ENCODE measurements at places on chromosomes 11 and 22.
A peak's percentile ranks its signal among the peaks of the same experiment; 100 is the strongest.

GRCh38 chr22:40329466-40329865 lies 16.8 kb upstream of the ADSL start:
- no peak for DNase-seq

GRCh38 chr22:22746963-22747933 lies 102.8 kb downstream of the GGTLC2 start:
- no peak for DNase-seq

GRCh38 chr11:106047631-106048030 lies 25.6 kb upstream of the MSANTD4 start:
- DNase-seq: no peak

- no peak for DNase-seq
Observed at GRCh38 chr11:61698173-61698948, 18.2 kb downstream of the DAGLA start.

DNA sequence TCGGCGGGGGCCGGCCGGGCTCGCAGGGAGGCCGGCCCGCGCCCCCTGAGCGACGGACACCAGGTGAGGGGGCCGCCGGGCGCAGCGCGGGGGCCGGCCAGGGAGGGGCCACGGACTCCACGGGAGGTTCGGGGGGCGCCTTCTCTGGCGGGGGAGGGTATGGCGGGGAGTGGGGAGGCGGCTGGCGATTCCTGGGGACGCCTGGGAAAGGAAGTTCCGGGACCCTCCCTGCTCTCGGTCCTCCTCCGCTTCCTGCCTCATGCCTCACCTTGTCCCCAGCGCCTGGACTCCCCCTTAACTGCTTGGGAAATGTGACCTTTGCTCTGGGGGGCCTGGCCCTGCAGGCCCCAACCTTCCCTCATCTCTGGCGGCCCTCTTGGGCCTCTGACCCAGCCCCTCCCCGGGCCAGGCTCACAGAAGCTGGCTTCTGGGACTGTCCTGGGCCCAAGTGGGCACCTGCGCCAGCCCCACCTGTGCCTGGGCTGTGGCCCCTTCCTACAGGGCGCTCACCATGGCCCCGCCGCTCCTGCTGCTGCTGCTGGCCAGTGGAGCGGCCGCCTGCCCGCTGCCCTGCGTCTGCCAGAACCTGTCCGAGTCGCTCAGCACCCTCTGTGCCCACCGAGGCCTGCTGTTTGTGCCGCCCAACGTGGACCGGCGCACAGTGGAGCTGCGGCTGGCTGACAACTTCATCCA lies 516 bp downstream of the LRFN4 start:
- DNase-seq: no peak

- DNase-seq: no peak
Observed at GRCh38 chr22:46942799-46943785, 180.6 kb downstream of the TBC1D22A start.

DNA sequence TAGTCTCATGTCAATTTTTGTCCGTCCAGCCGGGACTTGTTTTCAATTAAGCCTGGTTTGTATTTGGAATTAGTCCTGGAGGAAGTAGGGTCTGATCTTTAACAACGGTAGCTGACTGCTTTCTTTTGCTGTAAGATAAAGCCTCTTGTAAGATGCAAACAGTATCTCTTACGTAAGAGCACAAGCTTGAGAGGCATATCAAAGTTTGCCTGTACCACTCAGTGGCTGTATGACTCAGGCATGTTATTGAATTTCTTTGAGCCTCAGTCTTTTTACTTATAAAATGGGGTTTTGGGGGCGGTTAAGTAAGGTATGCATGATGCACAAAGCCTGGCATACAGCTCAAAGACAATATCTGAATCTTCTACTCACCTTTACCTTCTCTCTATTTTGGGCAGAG lies 198.4 kb upstream of the NARS2 start:
- no peak for DNase-seq

DNA sequence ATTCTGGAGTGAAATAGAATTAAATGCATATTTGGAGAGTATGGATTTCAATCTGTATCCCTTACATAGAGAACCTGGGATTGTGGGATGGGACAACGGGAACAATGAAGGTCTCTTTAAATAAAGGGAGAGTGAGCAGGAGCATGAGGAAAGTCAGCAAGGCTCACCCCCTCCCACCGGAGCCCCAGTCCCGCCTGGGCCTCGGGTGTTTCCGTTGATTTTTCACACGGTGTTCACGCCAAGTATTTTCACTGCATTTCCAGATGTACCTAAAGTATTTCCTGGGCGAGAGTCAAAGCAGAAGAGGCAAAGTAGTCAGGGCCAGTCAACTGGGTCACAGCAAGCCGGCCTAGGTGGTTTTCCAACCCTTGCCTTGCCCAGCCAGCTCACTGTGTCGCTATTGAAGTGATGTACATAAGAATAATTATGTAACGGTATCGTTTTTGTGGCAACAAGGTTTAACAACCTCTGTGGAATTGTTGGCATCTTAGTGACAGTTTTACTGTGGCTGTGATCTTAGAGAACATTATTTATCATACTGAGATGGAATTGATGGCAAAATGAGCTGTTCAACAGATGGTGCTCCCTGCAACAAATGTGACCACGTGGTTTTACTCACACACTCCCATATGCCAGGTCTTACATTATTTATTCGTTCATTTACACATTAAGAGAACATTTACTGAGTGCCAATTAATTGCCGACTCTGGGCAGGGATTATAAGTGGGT lies 177.3 kb downstream of the ADAMTS15 start:
- no peak for DNase-seq

DNA sequence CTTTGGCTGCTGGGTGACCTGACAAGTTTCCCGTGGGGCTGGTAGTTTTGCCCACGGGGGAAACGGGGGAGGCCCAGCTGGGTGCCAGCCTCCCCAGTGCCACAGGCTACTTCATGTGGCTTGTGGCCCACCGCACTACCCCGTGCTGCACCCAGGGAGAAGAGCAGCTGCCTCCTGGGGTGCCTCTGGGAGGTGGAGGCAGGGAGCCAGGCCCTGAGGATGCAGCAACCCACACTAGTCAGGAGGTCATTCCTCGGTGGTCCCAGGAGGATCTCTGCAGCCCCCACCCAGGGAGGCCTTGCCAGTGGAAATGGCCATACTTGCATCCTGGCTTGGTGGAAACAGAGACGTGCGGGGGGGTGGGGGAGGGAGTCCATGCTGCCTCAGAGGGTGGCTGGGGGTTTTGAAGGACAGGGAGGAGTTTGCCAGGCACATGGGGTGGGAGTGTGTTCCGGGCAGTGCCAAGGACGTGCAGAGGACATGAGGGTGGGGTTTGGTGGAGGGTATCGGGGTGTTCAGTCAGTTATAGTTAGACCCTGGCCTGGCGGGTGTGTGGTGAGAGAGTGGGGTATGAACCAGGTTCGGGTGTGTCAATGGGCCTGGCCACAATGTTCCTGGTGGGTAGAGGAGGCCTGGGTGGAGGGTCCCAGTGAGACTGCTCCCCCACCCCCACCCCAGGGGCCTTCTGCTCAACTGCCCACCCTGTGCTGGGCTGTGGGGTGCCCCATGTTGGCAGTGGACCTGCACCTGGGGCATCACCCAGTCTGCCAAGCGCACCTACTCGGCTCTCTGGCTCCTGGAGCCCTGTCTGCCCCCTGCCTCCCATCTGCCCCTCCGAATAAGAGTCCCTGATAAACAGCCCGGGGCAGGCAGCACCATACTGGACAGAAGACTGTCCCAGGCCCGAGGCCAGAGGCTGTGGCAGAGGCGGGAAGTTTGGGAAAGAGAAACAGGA lies 3.8 kb downstream of the PIM3 start:
- DNase-seq: peak; percentile 50

DNA sequence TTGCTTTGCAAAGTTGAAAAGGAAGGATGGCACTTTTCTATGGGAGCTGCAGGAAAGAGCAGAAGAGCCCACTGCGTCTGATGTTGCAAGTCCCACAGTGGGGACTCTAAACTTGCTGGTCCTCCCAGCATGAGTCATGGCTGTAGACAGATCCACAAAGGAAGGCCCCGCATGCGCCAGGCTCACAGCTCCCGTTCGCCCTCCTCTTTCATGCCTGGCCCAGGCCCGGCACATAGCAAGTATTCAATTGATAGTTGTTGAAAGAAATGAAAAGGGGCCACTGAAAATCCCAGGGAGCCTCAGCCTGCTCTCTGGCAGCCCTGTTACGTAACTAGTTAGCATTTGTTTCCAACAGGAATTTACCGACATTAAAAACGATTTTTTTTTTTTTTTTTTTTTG lies 18.9 kb downstream of the AP1B1 start:
- peak; percentile 58 for DNase-seq

DNA sequence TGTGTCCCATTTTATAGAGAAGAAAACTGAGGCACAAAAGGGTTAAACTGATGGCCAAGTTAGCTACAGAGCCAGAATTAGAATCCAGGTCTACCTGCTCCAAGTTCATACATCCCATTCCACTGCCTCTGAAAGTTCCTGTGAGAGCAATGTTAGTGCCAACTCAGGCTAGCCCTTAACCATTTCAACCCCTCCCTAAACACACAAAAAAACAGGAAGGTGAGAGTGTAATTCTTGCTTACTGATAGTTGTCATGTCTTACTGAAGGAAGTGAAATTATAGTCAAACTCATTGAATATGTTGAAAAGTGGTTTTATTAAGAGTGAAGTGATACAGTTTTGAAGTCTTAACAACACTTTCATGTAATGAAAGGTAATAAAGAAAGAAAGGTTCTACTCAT lies 2.9 kb upstream of the E2F8 start:
- no peak for DNase-seq

- DNase-seq: no peak
Observed at GRCh38 chr11:34652191-34652973, 31.5 kb downstream of the EHF start.

DNA sequence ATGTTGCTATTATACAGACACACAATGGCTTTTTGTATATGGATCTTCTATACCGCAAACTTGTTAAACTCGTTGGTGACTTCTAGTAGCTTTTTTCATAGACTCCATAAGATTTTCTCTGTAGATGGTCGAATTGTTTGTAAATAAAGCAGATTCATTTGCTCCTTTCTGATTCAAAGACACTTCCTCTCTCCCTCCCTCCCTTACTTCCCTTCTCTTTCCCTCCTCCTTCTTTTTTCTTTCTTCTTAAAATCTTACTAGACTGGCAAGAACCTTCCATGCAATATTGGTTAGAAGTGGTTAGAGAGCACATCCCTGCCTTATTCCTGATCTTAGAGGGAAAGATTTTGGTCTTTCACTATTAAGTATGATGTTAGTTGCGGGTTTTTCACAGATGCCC lies 36.4 kb downstream of the MYEOV start:
- DNase-seq: no peak

- DNase-seq: no peak
Observed at GRCh38 chr11:92267968-92268367, 43.4 kb downstream of the FAT3 start.

GRCh38 chr22:29103121-29103520 lies 30.3 kb downstream of the KREMEN1 start:
- no peak for DNase-seq

GRCh38 chr11:43818220-43818619 lies 62.4 kb upstream of the ALKBH3 start:
- no peak for DNase-seq

DNA sequence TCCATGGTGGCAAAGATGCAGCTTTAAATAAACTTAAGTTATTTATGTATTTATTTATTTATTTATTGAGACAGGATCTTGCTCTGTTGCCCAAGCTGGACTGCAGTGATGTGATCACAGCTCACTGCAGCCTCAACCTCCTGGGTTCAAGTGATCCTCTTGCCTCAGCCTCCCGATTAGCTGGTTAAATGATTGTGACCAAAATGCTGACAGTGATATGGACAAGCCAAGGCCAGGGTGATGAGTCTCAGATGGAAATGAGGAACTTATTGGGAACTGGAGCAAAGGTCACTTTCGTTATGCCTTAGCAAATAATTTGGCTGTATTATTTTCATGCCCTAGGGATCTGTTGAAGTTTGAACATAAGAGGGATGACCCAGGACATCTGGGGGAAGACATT lies 9.3 kb upstream of the LRP5 start:
- no peak for DNase-seq

GRCh38 chr11:23078289-23078971 lies 218.2 kb upstream of the CCDC179 start:
- DNase-seq: no peak

DNA sequence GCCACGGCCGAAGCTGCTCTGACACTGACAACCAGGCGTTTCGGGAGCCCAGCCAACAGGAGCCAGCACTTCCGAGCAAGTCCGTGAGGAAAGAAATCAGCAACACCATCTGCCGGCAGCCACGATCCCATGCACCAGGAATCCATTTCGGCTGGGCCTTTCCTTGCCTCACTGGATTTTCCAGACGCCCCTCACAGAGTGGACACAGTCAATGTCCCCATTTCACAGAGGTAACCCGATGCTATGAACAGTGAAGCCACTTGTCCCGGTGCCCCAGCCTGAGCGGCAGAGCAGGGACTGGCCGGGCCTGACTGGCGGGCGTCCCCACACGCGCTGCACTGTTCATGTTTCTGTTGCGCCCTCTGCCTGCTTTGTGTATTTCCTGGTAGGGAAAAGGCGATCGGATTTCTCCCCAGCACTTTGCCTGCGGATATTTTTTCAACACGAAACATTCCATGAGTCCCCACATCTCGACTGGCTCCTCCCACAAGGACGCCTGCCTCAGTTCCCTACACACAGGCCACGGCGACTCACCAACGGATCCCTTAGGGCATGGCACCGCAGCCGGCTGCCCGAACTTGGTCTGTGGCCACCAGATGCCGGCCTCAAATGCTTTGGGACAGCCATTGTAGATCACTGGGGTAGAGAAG lies 55.3 kb downstream of the TRMU start:
- DNase-seq: peak; percentile 69

- DNase-seq: peak; percentile 66
Observed at GRCh38 chr22:26461188-26461810, 22.3 kb downstream of the HPS4 start.

DNA sequence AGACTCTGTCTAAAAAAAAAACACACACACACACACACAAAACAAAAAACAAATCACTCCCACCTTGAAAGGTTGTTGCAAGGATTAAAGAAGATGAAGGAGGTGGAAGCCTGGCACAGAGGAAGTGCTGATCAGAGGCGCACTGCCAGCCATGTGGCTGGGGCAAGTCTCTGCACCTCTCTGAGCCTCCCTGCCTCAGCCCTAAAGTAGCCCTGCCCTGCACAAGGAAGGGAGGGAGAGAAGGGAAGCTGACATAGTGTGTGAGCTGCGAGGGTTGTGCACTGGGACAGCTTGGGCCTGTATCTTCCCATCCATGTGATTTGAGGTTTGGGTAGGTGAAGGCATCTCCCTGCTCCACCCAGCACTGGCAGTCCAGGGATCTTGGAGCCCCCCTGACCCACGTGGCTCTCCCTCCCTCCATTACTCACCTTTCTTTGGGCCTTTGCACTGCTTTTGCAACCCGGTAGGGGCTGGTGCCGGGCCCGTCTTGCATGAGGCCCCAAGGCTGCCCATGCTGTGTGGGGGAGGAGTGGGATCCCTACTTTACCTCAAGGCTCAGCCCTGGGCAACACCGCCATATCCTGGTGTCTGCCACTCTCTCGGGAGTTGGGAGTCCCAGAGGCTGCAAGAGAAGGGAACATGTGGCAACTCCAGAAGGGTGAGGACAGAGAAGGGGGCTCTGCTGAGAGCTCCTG lies 30.5 kb downstream of the IFT27 start:
- peak; percentile 4 for DNase-seq

GRCh38 chr11:65960824-65961266 lies 689 bp upstream of the SART1 start:
- no peak for DNase-seq
